Activated CD4-positive, alpha-beta T cell treated with anti-CD3 and anti-CD28 coated beads for 1 hour (primary cell): ENCODE measurements at places on chromosomes 2 and 18.
A peak's percentile ranks its signal among the peaks of the same experiment; 100 is the strongest.

- DNase-seq: no peak
Observed at GRCh38 chr18:58865033-58865590, 435 bp downstream of the ZNF532 start.

DNA sequence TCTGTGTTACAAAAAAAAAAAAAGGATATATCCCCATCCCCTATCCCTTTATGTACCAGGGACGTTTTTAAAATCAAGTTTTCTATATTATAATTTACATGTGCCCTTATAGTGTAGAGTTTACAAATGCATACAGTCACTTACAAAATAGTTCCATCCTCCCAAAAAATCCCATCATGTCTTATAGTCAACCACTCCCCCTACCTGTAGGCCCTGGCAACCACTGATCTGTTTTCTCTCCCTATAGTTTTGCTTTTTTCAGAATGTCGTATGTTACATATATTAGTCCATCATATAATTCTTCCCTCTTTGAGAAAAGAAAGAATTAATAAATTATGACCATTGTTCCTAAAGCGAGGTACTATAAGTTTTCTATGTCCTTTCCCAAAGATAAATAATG is 17.8 kb downstream of the CFAP210 start:
- no peak for DNase-seq

DNA sequence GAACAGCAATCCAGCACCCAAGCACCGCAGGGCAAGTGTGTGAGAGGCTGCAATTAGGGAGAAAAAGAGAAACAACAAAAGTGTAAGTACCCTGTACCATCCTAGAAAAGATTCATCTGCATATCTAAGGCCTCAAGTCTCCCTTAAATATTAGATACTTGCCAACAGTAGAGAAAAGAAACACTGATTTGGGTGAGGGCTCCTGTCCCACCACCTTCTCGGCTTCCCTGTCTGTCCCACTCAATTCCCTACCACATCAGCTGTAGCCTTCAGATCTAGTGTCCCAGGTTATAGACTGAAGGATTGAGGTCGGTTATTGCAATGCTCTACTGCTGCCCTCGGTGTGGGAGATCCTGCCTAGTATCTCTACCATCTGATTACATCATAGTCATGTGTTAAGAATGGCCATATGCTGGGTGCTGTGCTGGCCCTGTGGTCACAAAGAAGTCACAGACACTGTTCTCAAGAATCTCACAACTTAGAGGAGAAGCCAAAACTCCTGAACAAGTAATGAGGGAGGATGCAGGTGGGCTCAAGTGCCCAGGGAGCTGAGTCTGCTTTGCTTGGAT is 2.5 kb downstream of the RAX start:
- DNase-seq: no peak

GRCh38 chr2:121345101-121345500 is 60.1 kb upstream of the TFCP2L1 start:
- no peak for DNase-seq

- DNase-seq: no peak
Observed at GRCh38 chr2:62489162-62489561, 16.8 kb downstream of the TMEM17 start.

DNA sequence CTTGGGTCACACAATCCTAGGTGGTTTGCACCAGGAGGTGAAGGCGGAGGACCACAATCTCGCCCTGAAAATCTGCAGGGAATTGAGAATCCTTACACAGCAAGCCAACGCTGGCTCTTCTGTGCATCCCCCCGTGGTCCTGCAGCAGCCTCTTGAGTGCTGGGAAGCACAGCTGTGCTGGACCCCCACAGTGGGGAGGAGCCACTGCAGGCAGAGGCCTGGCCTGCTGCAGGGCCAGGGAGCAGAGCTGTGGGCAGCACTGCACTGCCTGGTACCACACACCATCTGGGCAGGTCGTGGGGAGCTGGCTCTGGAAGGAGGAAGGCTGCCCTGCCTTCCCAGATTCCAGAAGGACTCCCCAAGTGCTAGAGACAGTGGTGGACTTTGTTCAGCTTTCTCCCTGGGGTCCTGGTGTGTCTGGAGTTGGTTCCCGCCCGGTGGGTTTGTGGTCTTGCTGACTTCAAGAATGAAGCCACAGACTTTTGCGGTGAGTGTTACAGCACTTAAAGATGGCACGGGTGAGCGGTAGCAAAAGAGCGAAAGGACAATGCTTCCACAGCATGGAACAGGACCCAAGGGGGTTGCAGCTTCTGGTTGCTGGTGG is 106.3 kb downstream of the FAM168B start:
- no peak for DNase-seq

DNA sequence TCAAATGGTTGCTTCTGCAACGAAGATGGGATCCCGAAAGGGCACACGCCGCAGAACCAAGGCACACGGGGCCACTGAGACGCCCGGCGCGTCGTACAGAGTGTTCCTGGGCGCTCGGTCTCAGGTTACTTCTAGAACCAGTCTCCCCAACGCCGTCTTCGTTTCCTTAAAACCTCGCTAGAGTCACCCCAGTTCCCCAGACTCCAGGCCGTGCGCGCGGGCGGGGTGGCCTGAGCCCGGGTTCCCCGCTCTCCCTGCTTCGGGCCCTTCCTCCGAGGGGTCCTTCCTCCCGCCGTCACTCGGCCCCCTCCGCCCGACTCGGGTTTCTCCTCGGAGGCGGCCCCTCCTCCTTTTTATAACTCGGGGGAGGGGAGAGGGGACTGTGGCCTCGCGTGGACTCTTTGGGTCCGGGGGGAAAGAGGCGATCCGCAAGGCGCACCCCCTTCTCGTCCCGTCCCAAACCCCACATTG is 774 bp upstream of the FZD7 start:
- DNase-seq: peak; percentile 14

- no peak for DNase-seq
Observed at GRCh38 chr2:82411071-82411470, 2048.0 kb downstream of the SUCLG1 start.

DNA sequence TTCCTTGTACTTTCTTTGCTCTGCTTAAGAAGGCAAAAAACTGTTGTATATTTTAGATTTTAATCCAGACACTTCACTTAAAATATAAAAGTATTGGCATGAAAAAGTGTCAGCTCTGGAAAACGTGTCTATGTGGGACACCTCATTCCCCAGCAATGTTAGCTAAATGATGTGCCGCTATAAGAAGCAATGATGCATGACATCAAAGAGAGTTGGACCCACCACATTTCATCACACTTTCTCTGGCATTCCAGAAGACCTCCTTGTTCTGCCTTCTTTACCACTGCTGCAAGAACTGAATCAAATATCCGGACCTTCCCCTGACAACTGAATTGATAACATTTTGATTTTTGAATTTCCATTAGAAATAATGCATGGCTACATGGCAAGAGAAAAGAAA is 242.4 kb upstream of the TANK start:
- no peak for DNase-seq

- no peak for DNase-seq
Observed at GRCh38 chr2:164773635-164774034, 68.0 kb downstream of the COBLL1 start.

GRCh38 chr18:44761812-44762211 is 81.1 kb downstream of the SETBP1 start:
- DNase-seq: no peak

GRCh38 chr2:239563561-239563960 is 162.7 kb upstream of the HDAC4 start:
- DNase-seq: no peak

- DNase-seq: no peak
Observed at GRCh38 chr2:60553495-60554073, at the start of gene BCL11A. Gene BCL11A, minus strand, starts transcription at chr2:60553654. Its CDS starts 384 bp downstream, at chr2:60553270.

DNA sequence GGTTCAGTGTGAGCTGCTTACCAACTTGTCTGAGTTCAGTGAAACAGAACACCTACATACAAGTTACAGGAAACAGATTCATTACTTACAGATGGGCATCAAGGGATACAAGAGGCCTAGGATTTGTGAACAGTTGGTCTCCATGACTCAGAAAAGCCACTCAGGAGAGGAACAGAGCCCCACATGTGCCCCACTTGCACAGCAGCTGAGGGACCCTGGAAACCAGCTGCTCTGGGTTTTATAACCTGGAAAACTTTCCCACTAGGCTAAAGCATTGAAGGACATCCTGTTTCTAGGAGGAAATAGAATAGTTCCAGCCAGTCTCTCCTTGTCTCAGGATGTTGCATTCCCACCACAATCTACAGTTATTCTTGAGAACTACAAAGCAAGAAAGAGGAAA is 530.0 kb downstream of the ZNF804A start:
- no peak for DNase-seq
